Nephron progenitor cell (in vitro differentiated cells): ENCODE measurements at places on chromosomes 3 and 15.

GRCh38 chr3:129031476-129032215 is 28.9 kb upstream of the GP9 start:
- no peak for DNase-seq

GRCh38 chr15:60682115-60682514 is 203.2 kb upstream of the ICE2 start:
- DNase-seq: no peak

GRCh38 chr15:36784098-36784670 is 204.8 kb downstream of the CDIN1 start:
- DNase-seq: no peak

DNA sequence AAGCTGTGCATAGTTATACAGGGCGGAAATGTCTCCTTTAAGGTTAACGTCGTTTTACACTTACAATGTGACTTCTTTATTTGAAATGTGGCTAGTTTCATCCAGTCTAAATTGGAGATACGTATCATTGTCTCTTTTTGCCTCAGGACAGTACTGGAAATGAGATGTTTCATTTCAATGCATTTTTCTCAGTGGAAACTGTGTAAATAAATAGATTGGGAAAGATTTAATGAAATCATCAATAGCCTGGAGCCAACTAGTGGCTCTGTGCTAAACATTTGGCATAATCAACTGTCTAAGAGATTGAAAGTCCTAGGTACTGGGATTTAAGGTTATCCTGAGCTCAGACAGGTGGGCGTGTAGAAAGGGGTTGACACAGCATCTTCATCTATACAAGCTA is 691.5 kb upstream of the CCDC54 start:
- no peak for DNase-seq

DNA sequence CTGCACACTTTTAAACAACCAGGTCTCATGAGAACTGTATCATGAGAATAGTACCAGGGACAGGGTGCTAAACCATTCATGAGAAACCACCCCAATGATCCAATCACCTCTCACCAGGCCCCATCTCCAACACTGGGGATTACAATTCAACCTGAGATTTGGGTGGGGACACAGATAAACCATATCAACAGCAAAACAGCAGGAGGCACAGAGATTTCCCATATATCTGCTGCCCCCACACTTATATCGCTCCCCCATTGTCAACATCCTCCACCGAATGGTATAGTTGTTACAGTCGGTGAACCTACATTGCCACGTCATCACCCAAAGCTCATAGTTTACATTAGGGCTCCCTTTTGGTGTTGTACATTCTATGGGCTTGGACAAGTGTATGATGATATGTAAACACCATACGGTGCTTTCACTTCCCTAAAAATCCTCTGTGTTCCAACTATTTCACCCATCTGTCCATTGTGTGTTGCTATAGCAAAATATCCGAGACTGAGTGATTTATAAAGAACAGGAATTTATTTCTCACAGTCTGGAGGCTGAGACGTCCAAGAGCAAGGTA is 224.8 kb downstream of the FAM43A start:
- no peak for DNase-seq

DNA sequence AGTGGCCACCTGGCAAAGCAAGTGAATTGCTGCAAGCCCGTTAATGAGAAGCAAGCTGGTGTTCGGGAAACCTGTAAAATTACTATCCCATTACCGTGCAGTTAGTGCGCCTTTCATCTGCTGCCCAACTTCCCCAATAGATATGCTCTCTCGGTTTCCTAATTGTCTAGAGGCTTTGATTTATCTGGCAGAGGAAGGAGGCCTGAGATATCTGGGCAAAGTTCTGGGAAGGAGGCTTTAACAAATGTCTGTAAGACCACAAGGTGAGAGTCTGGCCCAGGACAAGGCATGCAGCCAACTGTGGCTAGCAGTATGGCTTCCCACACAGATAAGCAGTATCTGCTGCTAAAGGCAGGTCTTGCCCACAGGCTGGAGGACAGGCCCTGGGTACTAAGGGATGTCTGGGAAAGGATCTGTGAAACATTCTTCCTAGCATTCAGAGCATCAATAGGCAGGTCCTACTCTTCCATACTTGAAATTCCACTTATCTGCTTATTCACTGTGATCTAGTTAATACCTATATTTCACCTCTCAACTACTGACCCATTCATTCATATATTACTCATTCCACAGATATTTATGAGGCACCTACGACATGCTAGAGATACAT is 130.0 kb upstream of the SLC2A2 start:
- DNase-seq: no peak

GRCh38 chr3:157127831-157128767 is 31.8 kb downstream of the CCNL1 start:
- DNase-seq: no peak

DNA sequence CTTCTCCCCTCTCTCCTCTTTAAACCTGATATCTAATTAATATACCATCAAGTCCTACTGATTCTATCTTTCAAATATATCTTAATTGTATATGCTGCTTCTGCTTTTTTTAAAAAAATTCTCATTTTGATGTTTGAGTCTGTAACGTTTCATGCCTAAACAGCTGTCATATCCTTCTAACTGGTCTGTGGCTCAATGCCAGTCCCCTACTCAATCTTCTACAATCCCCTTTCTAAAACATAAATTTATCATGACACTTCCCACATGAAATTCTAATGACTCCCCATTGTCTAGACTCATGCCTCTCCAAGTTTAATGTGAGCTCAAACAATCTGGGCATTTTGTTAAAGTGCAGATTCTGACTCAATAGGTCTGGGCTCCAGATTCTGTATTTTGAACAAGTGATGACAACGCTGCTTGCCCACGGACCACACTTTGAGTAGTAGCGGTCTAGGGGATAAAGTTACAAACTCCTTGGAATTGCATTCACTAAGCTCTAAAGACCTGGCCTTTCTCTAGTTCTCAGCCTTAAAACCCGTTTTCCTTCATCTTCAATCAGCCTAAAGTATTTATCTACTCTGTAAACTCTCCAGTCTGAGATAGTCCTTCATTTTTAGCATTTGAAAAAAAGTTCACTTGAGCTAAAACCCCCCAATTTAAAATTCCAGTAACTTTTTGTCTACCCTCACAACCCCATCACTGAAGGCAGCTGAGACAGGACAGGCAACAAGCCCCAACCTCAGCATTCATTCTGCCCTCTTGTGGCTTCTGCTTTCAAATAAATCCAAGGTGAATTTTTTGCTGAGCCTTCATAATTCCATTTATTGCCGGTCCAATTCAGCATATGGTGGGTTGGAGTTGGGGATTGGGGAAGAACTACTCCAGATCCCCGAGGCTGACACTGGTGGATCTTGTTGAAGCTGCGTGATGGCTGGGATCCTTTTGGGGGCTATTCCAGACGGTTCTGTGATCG is 88.1 kb upstream of the THRB start:
- no peak for DNase-seq

GRCh38 chr3:17632401-17633100 is 109.9 kb downstream of the TBC1D5 start:
- DNase-seq: no peak
